MM.1S (cell line): ENCODE measurements at places on chromosomes 7 and 10.
A peak's percentile ranks its signal among the peaks of the same experiment; 100 is the strongest.

DNA sequence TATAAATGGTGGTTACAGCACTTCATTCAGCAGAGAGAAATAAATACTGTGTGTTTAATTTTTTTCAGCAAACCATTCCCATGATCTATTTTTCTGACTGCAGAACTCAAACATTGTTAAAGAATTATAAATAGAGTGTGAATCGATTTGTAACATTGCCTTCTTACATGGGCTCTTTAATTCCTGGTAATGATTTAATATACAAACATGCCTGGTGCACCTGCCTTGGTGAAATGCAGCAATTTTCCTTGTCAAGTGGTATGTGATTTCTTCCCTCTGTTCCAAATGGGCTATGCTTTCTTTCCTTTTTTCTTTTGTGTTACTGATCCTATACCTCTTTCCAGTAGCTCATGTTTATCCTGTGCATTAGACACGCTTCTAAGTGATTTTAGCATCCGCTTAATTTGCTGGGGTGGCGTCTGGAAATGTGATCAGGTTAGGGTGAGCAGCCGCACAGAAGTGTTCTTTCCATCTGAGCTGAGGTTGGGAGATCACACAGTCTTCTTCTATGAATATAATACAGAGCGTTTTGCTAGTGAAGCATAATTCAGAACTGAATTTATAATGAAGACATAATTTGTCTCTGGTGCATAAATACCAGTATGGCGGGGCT, 94.3 kb upstream of the ITGB1 start:
- no peak for DNase-seq

- DNase-seq: no peak
Measured at GRCh38 chr7:40542982-40543741, 408.4 kb downstream of the SUGCT start.

- no peak for DNase-seq
Measured at GRCh38 chr7:134459981-134460380, 1.1 kb upstream of the AKR1B1 start.

DNA sequence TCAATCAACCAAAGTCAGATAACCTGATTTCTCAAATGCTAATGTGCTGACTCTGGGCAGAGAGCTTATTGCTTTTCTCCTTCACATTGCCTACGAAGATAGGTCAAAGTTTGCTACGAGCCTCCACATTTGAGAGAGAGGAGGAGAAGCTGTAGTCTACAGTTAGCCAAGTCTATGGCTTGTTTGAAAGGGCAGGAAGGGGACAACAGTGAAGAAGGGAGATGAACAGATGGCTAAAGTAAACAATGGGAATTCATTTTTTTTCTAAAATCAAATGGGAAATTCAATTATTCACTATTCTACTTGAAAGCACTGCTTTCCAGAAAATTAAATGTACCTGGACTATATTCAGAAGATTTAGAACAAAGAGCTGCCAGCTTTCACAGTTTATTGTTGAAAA, 126.7 kb upstream of the C1QL3 start:
- DNase-seq: no peak

- peak; percentile 55 for DNase-seq
Measured at GRCh38 chr7:40419806-40420205, 285.0 kb downstream of the SUGCT start.

- no peak for DNase-seq
Measured at GRCh38 chr10:107589081-107589480, 424.6 kb upstream of the SORCS1 start.

DNA sequence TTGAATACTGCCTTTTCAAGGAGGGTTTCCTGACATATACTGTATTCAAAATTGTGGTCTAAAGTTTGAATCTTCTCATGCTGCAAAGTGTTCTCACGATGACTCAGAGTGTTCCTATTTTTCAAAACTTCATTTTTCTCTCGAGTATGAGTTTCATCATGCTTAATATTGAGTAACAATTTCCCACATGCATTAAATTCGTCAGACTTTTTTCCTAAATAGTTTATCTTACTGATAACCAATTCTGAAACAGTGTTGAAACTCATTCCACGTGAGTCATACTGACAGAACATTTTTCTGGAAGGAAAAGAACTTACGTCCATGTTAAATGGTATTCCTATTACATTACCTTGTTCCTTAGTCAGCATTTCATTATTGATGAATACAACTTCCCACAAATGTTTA, 44.1 kb downstream of the ZNF33B start:
- DNase-seq: no peak

DNA sequence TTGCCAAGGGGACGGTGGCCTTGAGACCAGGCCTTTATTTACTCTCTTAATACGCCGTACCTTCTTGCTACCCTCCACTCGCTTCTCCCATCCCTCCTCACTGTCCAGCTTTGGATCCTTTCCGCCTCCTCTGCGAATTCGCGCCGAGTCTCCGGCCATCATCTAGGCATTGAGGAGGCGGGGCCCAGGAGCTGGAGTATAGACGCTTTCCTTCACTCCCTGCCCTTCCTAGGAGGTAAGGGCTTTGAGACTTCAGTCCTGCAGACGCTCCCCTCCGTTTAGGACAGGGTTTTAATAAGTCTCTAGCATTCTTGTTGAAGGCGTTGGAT, 538 bp downstream of the TFAM start:
- peak; percentile 21 for DNase-seq

DNA sequence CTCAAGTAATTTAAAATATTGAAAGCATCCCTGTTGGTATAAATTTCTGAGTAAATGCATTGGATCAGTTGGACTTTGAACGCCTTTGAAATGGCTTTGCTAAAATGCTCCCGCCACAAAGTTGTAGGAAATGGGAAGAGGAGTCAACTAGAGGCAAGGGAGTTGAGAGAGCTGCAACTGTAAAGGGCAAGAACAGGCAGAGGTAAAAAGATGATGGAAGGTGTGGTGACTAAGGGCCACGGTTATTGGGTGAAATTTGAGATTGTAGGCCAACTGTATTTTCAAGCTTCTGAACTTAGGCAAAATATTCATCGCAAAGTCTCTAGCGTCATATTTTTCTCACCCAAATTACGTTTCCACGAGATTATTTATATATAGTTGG, 595 bp upstream of the SUMF2 start:
- no peak for DNase-seq

DNA sequence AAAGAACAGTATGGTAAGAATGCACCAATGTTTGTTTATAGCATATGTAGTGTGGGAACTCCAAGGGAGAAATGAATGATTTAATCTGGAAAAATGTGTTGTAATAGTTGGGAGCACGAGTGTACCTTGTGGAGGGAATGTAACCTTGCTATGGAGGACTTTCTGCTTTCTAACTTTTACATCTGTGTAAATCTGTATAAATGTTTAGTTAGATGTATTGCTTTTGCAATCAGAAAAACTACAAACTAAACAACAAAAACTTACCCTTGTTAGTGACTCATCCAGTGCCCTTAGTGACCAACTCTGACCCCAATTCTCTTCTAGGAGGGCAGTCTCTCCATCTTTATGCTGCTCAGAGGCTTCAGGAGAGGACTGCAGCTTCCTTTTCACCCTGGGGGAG, 89.3 kb downstream of the CCNY start:
- no peak for DNase-seq

- no peak for DNase-seq
Measured at GRCh38 chr7:84844771-84845170, 342.1 kb downstream of the SEMA3D start.

DNA sequence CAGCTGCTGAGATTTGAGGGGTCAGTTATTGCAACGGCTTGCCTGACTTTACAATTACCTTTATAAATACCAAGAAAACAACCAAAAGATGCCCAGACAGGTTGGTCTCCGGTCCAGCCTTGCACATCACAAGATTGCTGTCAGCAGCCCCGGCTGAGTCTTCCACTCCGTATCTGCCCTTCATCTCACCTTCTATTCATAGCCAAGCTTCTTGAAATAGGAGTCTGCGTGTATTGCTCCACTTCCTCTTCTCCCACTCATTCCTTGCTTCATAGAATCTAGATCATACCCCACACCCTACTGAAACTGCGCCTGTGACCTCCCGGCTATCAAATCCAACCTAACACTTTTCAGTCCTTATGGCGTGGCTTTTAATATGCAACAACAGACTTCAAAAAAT, 31.1 kb upstream of the USP6NL start:
- no peak for DNase-seq

- peak; percentile 21 for DNase-seq
Measured at GRCh38 chr7:95715274-95715673, 57.1 kb upstream of the DYNC1I1 start.

DNA sequence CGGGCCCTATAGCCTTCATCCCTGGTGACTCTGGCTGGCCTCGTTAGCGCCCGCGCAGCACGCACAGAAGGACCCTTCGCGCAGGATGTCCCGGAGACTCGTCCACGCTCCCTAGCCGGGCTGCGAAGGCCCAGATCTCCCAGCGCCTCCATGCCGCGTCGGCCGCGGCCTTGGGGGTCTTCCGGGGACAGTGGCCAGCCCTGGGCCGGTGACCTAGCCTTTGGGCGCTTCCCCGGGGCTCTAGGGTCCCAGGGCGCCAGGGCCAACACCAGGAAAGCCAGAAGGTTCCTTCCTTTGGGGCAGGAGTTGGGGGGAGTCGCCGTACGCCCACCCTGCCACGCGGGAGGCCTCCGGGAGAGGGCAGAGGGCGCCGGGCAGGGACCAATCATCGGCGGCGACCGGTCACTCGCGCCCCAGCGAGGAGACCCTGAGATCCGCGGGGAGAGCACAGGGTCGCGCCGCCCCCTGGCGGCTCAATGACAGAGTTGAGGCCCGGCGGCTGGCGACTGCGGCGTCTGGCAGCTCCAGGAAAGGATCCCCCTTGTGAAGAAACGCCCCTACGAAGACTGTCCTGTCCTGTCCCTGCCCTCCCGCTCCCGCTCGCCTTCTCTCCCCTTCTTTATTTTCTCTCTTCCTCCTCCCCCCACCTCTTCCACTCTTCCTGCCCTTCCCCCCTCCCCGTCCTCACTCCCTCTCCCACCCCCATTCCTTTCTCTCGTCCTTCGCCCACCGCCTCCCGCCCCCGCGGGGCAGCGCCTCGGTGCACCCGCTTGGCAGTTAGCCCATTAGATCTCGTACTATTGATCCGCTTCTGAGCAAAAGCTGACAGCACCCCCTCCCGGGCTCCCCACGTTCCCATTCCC, 62.3 kb upstream of the LBX1 start:
- DNase-seq: peak; percentile 35

DNA sequence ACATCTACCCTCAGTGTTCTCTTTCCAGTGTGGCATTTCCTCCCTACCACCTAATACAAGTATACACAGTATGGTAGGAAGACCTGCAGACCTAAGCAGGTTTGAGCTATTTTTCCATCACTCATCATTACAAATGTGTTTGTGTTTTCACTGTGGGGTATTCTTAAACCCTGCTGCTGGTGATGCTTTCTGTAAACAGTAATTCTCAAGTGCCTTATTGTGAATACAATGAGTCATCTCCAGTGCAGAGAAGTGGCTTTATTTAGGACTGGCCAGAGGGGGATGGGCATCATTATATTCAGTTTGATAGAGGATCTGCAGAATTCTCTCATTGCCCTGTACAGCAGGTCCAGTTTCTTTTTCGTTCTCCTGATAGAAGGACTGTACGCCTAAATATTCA, 63.7 kb downstream of the GRM8 start:
- no peak for DNase-seq
